ENCODE measurements at places on chromosomes 3 and 15.

DNA sequence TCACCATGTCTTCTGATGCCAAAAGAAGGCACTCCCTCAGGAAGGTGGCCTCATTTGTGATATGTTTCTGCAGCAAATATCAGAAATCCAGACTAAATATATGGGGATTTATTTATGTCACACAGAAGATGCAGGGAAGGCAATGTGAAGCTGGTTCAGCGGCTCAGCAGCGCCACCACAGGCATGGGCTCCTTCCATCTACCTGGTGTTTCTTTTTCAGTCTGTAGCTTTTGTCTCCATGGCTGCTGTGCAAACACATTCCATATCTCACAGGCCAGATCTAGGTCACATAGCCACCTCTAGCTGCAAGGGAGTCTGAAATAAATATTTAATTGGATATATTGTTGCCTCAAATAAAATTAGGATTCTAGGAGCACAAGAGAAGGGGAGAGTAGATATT lies 502.1 kb upstream of the IL12A start:
- no peak overlapping the region for H3K27ac ChIP-seq
- H3K27me3 ChIP-seq = peaks cover 6% of the 10 kb centered on the region
- DNase-seq = no peak
- H3K4me1 ChIP-seq = no peaks in the 10 kb centered on the region

DNA sequence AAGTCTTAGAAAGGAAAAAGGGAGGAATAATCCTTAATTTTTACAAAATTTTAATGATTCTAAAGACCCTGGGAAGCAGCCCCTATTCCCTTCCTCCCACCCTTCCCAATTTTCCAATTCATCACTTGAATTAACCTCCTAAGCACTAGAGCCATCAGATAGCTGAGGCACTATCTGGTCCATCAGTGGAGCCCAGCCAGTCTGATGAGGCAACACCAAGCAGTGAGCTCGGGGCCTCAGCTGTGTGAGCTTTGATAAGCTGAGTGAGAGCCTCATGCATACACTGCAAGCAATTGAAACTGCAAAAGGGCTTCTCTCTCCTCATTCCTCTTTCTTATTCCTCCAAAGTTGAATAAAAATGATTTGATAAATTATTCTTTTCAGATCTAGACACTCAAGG lies 31.9 kb downstream of the TUSC7 start:
- DNase-seq = no peak
- no peak overlapping the region for H3K27ac ChIP-seq
- H3K36me3 ChIP-seq = no peaks in the 10 kb centered on the region
- H3K4me3 ChIP-seq = no peak overlapping the region
- no peaks in the 10 kb centered on the region for H3K4me1 ChIP-seq
- no peaks in the 10 kb centered on the region for H3K27me3 ChIP-seq

GRCh38 chr3:24377218-24377993 lies 117.2 kb downstream of the THRB start:
- no peak overlapping the region for H3K27ac ChIP-seq
- H3K27me3 ChIP-seq = no peaks in the 10 kb centered on the region
- H3K4me3 ChIP-seq = no peak overlapping the region
- H3K36me3 ChIP-seq = no peaks in the 10 kb centered on the region
- no peak for DNase-seq

DNA sequence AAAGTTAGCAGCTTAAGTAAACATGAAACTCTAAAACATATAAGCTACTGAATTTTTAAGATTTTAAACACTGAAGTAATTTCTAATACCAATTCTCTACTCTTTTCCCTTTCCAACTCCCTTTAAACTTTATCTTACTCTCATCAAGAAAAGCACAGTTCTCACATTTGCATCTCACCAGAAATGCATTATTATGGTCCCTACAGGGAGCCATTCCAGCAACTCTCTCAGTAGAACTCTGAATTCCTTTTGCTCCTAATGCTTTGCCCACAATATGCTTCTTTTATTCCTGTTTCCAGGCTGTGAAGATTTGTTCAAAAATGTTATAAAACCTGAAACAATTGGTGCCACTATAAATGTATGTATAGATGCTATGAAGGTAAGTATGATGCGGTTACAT lies 83.4 kb downstream of the TFDP2 start:
- no peaks in the 10 kb centered on the region for H3K27me3 ChIP-seq
- H3K27ac ChIP-seq = no peak overlapping the region
- DNase-seq = no peak
- H3K4me3 ChIP-seq = no peak overlapping the region
- H3K36me3 ChIP-seq = no peaks in the 10 kb centered on the region

GRCh38 chr15:81007428-81008064 lies 6.8 kb downstream of the TLNRD1 start:
- no peak overlapping the region for H3K27ac ChIP-seq
- H3K27me3 ChIP-seq = no peaks in the 10 kb centered on the region
- peaks cover 5% of the 10 kb centered on the region for H3K4me1 ChIP-seq
- H3K36me3 ChIP-seq = peaks cover 7% of the 10 kb centered on the region
- no peak overlapping the region for H3K4me3 ChIP-seq

GRCh38 chr15:41169086-41169485 lies 53.0 kb upstream of the INO80 start:
- no peaks in the 10 kb centered on the region for H3K36me3 ChIP-seq
- H3K4me3 ChIP-seq = no peak overlapping the region
- no peaks in the 10 kb centered on the region for H3K4me1 ChIP-seq
- H3K27me3 ChIP-seq = no peaks in the 10 kb centered on the region

GRCh38 chr15:74632601-74633000 lies 17.0 kb downstream of the CLK3 start:
- no peak for DNase-seq
- no peak overlapping the region for H3K27ac ChIP-seq
- H3K36me3 ChIP-seq = peaks cover 25% of the 10 kb centered on the region
- H3K4me3 ChIP-seq = no peak overlapping the region
- no peaks in the 10 kb centered on the region for H3K4me1 ChIP-seq
- no peaks in the 10 kb centered on the region for H3K27me3 ChIP-seq

- DNase-seq = no peak
- no peaks in the 10 kb centered on the region for H3K4me1 ChIP-seq
- H3K36me3 ChIP-seq = no peaks in the 10 kb centered on the region
- H3K27ac ChIP-seq = no peak overlapping the region
Measured at GRCh38 chr15:91289324-91289723, 189.3 kb downstream of the SV2B start.

GRCh38 chr3:149332771-149333170 lies 665 bp downstream of the TM4SF18 start:
- H3K4me3 ChIP-seq = no peak overlapping the region
- no peaks in the 10 kb centered on the region for H3K27me3 ChIP-seq
- no peaks in the 10 kb centered on the region for H3K36me3 ChIP-seq
- no peak for DNase-seq
- peaks cover 10% of the 10 kb centered on the region for H3K4me1 ChIP-seq

- H3K27ac ChIP-seq = peak overlapping the region; percentile 75
- no peaks in the 10 kb centered on the region for H3K27me3 ChIP-seq
- DNase-seq = no peak
Measured at GRCh38 chr3:101828276-101828675, 21.0 kb upstream of the NFKBIZ start.

DNA sequence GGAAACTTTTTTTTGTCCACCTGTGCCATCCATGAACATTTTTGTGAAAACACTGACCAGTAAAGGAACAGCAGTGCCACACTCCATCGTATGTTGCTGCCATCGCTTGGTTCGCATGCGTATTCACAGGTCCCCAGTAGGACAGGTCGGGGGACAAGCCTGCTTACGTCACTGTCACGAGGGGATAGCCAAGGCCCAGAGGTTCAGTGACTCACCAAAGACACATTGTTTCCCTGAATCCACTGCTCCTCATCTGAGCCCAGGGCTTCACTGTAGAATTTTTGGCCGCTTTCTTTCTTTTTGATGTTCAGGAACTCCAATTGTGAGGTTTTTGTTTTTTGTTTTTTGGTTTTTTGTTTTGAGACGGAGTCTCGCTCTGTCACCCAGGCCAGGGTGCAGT lies 5.9 kb downstream of the ADPRH start:
- H3K4me3 ChIP-seq = no peak overlapping the region
- peaks cover under 1% of the 10 kb centered on the region for H3K4me1 ChIP-seq
- H3K27ac ChIP-seq = no peak overlapping the region
- DNase-seq = no peak
- no peaks in the 10 kb centered on the region for H3K27me3 ChIP-seq

DNA sequence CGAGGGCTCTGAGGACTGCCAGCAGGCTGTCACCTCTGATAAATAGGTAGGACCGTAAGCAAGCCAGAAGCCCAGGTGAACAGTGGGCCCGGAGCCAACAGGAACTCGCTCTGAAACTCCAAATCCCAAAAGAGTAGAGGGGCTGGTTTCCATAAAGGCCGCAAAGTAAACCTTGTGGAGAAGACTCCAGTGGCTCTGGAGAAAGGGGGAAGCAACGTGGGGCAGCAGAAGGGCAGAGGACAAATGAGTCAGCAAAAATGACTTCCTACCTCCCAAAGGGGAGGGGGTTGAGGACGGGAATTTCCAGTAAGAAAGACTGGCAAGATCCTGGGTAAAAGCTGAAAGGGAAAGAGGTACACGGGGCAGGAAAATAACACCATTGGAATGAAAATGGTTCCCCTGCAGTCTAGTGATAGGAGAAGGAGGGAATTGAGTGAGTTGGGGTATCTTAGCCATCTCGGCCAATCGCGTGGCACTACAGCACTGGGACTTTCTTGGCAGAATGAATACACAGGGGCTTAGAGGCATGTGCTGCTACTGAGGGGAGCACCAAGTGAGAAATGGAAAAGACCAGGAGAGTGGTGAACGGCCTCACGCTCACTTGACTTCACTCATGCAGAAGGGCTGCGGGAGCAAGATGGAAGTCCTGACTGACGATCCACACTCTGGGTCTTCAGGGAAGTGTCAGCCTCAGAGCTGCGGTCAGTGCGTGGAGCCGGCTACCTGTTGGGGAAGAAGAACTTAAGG lies 33.2 kb downstream of the BMF start:
- no peaks in the 10 kb centered on the region for H3K4me1 ChIP-seq
- no peak overlapping the region for H3K4me3 ChIP-seq
- no peak for DNase-seq
- H3K27me3 ChIP-seq = no peaks in the 10 kb centered on the region

DNA sequence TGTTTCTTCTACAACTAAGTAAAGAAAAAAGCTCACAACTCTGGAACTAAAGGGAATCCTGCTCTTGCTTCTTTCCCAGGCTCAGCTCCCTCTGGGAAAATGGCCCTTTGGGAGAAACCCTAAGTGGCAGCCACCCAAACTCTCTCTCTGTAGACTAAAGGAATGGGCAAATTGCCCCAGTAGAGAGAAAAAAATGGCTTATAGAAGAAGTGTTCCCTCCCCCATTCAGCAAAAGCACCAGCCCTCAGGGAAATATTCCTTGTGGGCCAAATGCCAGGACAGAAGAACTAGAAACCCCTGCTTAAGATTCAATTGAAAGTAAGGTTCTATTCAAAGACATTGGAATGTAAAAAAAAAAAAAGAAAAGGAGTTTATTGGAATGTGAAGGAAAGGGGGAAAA lies 603.7 kb upstream of the ALCAM start:
- H3K4me3 ChIP-seq = no peak overlapping the region
- no peaks in the 10 kb centered on the region for H3K36me3 ChIP-seq
- H3K4me1 ChIP-seq = no peaks in the 10 kb centered on the region
- H3K27me3 ChIP-seq = no peaks in the 10 kb centered on the region
- peak; percentile 44 for DNase-seq
- no peak overlapping the region for H3K27ac ChIP-seq

DNA sequence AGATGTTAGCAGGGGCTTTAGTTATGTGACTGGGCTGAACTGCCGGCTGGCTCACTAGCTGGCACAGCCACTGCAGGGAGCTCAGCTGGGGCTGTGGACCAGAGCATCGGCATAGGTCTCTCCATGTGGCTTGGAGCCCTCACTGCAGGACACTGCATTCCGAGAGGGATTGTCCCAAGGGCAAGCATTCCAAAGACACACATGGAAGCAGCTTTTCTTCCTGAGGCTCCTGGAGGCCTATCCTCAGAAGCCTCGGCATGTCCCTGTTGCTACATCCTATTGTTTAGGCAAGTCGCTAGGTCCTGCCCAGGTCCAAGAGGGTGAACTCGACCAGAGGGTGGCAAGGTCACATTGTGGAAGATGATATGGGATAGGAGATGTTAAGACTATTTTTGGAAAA lies 209.8 kb downstream of the PLCL2 start:
- H3K36me3 ChIP-seq = no peaks in the 10 kb centered on the region
- H3K27ac ChIP-seq = no peak overlapping the region
- H3K4me3 ChIP-seq = no peak overlapping the region

DNA sequence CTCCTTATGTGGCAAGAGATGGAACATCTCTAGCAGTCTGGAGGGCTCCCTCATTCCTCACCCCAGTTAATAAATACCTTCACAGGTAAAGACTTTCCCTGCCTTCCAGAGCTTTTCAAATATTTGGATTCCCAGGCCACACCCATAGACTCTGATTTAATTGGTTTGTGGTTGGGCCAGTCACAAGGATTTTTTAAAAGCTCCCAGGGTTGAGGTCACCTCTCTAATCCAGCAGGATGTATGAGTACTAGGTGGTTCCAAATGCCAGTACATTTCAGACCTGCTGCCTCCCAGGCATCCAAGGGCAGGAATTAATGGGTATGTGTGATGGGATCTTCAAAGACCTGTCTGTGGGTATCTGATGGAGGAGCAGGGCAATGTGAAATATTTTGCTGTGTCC lies 312.8 kb downstream of the CLSTN2 start:
- H3K4me1 ChIP-seq = no peaks in the 10 kb centered on the region
- no peaks in the 10 kb centered on the region for H3K36me3 ChIP-seq
- H3K27ac ChIP-seq = no peak overlapping the region
- H3K4me3 ChIP-seq = no peak overlapping the region
- no peak for DNase-seq
- H3K27me3 ChIP-seq = no peaks in the 10 kb centered on the region

DNA sequence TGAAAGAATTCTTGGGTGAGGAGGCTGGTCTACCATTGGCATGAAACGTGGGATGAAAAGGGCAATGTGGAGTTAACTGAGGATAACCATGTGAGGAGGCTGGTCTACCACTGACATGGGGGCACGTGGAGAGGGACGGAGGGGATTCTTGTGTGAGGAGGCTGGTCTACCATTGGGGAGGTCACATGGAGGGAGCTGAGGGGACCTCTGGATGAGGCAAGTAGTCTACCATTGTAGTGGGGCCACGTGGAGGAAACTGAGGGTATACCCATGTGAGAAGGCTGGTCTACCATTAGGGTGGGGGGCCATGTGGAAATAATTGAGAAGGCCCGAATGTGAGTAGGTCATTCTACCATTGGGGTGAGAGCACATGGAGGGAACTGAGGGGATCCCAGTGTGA lies 154.1 kb downstream of the FBLN2 start:
- H3K27me3 ChIP-seq = no peaks in the 10 kb centered on the region
- no peaks in the 10 kb centered on the region for H3K4me1 ChIP-seq
- no peak for DNase-seq
- no peaks in the 10 kb centered on the region for H3K36me3 ChIP-seq
